ENCODE measurements at places on chromosomes 3 and 15.

- no peak for DNase-seq
These were observed 5.6 kb downstream of the NRROS start for GRCh38 chr3:196645096-196645495.

- no peak for DNase-seq
These were observed 151.6 kb upstream of the UBE2E2 start for GRCh38 chr3:23051240-23052140.

- no peak for DNase-seq
These were observed 258.3 kb downstream of the DIPK2A start for GRCh38 chr3:144229953-144230352.

- DNase-seq = no peak
These were observed 23.7 kb downstream of the TPRA1 start for GRCh38 chr3:127566833-127567232.

- no peak for DNase-seq
These were observed 53.0 kb downstream of the ATP1B3 start for GRCh38 chr3:141929341-141929995.
